ENCODE measurements at places on chromosomes 3 and 15.
A peak's percentile ranks its signal among the peaks of the same experiment; 100 is the strongest.

DNA sequence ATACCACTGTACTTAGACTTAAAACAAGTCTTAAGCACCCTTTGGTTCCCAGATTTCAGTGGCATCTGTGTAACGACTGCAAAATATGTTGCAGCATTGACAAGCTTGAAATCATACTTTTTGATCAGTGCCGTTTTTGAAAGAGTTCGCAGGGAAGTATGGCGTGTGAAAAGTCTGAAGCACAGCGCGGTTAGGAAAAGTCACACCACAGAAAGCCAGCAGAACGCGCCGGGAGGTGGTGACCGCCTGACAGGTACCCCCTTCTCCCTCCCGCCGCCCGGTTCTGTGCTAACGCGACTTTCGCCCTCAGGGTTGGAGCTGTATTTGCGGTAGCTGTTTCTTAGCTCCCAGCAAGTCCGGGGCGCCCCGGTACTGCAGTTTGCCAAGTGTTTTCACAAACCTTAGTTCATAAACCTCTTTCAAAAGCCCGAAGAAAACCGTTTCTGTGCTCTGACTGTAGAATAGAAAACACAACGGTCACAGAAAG lies 481 bp upstream of the CRYBG3 start:
- peak; percentile 79 for DNase-seq

DNA sequence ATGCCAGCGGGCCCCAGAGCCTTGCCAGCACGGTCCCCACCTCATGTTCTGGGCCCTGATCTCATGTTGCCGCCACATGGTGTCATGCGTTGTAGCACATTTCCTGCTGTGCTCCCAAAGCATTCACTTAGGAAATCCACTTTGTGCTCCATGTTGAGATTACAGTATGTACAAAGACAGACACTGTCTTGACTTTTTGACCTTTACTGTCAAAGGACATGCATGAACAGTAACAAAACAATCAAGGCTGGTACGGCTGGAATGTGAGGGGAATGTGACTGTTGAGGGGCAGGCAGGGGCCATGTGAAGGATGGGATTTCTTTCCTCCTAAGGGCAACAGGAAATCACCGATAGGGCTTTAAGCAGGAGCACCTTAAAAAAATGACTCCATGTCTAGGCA lies 53.3 kb upstream of the RPL32 start:
- peak; percentile 23 for DNase-seq

DNA sequence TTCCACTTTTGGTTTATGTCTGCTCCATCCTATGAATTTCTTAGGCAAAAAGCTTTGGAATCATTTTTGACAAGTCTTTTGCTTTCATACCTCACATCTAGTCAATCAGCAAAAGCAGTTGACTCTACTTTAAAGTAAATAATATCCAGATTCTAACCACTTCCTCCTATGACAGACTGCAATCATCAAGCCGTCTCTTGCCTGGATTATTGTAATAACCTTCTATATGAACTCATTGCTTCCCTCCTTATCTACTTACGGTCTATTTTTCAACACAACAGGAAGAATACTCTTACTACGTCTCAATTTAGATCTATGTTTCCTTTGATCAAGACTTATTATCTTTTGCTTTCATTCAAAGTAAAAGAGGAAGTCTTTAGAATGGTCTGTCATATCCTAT lies 20.7 kb downstream of the CLDN1 start:
- DNase-seq: no peak

DNA sequence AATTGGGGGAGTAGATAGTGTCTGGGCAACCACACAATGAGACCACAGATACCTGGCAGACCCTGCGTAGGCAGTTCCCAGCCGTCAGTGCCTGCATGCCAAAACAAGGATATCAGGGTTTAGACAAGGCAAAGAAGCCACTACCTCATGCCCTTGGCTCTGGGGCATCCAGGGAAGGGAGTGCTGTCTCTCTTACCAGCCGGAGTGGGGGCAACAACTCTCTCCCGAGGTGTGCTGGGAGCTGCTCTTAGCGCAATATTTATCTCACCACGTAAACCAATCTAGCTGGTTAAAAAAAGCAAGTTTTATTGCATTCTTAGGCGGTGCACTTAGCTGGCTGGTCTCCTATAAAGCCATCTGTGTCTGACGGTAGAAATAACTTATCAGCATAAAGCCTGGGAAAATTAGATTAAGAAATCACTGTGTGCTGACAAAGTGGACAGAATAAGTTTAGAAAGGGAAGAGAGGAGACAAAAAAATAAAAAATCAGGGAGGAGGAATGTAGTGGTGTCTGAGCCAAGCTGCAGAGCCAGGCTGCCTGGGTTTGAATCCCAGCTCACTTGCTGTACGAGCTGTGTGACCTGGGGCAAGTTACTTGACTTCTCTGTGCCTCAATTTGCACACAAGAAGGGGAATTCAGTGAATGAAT lies 273.2 kb downstream of the PDZRN3 start:
- no peak for DNase-seq

DNA sequence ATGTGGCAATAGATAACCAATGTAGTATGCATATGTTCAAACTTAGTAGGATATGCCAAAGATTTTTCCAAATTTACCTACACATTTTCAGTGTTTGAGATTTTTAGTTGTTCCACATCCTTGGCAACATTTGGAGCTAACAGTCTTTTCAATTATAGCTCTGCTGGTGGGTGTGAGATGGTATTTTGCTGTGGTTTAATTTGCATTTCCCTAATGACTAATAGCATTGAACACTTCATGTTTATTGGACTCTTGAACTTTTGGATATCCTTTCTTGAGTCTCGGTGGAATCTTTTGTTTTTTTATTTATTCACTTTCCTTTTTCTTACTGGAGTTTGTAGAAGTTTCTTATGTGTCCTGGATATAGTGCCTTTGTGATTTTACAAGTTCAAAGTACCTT lies 11.0 kb upstream of the ILDR1 start:
- no peak for DNase-seq

DNA sequence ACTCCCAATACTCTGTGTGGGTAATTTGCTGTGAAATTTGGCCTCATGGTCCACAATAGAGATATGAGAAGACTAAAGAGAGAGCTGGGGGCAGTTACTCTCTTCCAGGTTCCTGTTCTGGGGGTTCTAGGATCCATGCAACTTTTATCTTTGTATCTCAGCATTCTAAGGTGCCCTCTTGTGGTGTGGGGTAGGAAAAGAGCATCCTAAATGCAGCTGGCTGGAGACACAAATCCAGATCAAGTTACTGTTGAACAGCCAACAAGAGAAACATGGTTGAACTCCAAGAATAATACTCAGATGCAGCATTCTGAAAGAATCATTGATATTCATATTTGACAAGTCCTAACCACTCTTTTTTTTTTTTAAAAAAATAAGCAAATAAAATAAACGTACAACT lies 238.2 kb downstream of the GREM1 start:
- no peak for DNase-seq

- DNase-seq: peak; percentile 66
Measured at GRCh38 chr3:143775459-143775858, 72.8 kb downstream of the SLC9A9 start.

DNA sequence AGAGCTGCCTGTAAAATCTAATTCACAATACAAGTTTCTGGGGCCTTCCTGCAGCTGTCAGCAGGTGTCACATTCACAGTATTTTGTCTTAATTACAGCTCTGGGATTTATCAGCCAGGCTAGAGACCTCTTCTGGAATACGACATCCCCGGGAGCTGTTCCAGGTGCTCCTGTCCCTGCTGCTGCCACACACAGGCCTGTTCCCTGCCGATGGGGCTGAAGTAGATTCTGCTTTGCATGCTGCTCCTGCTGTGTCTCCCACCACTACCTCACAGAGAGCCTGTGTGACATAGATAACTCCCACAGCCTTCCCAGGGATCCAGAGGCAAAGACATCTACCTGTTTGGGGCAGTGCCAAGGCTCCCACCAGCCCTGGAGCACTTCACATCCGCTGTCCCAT lies 20.4 kb downstream of the COLQ start:
- no peak for DNase-seq

DNA sequence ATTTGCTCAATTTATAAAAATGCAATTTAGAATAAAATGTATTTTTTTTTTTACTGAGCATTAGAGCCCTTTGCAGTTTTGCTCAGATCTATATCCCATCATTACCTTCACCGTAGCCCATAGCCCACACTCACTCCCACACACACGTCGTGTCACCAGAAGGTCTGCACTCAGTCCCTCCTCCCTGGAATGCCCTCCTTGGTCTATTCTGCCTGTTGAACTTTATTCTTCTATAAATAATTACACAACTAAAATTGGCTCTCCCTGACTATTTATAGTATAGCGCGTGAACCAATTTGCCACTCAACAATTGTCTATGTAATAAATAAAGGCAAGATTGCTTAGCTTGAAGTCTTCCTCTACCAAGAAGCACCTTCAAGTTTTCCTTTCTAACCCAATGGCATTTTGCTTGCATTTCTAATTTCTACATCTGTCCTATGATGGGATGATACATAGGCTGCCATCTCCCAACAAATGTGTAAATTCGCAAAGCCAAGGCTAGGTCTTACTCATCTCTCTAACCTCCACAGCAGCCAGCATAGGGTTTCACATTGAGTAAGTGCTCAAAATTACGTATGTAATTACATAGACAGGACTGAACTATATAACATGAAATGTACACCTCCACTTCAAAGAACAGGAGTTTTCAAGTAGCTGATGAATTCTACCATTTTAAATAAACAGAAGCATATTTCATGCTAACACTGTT lies 172.0 kb upstream of the HES1 start:
- no peak for DNase-seq

DNA sequence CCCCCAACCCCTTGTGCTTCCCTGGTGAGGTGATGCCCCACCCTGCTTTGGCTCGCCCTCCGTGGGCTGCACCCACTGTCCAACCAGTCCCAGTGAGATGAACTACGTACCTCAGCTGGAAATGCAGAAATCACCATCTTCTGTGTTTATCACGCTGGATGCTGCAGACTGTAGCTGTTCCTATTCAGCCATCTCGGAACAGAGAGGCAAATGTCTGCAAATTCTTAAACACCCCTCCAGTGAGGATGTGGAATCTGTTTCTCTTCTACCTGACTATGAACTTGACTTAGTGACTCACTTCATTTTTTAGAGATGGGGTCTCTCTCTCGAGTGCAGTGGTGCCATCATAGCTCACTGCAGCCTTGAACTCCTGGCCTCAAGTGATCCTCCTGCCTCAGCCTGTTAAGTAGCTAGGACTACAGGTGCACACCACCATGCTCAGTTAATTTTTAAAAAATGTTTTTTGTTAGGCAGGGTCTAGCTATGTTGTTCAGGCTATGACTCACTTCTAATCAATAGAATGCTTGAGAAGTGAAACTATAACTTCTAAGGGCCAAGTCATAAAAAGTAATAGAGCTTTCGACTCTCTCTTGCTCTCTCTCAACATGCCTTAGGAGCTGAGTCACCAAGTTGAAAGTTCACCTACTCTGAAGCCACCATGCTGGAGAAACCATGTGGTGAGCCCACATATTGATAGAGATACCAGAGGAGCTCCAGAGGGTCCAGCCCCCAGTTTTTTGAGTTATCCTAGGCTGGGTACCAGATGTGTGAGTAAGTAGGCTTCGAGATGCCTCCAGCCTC lies 11.5 kb upstream of the PARP14 start:
- no peak for DNase-seq

DNA sequence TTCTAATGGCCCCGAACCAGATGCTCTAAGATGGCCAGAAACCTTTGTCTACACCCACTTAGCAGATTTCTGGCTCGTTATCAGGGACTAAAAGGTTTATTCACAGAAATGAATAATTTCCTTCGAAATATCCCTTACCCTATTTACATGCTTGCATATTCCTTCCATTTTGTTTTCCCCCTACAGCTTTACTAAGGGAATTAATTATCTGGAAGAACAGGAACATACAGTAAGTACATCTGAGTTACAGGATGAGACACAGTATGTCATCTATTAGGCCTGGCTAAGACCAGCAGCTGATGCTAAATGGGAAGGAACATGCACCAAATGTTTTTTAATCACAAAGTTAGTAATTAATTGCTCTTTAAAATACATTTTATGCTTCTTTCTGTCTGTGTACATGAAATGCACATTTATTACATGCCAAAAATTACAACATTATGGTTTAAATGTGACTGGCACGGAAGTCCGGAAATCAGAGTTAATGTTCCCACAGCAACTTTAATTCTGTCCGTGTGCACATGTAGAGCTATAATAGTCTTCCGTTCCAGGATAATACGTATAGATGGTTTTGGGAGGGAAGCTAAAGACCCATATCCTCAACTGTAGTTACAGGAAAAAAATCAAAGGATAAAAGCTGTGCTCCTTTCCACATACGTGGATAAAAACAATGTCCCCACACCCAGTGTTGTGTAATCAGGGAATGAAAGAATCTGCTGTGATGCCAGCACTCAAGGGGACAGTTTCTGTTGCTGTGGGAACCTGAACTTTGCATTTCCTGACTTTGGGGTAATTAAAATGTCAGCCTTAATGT lies 82.0 kb downstream of the TIGIT start:
- DNase-seq: no peak

- DNase-seq: peak; percentile 30
Measured at GRCh38 chr3:196968233-196969133, at the start of gene PIGZ. Gene PIGZ (minus strand): TSS chr3:196968833. CDS start chr3:196952031, 16,802 bp downstream.

- DNase-seq: no peak
Measured at GRCh38 chr3:99366663-99367429, 271.5 kb upstream of the COL8A1 start.

DNA sequence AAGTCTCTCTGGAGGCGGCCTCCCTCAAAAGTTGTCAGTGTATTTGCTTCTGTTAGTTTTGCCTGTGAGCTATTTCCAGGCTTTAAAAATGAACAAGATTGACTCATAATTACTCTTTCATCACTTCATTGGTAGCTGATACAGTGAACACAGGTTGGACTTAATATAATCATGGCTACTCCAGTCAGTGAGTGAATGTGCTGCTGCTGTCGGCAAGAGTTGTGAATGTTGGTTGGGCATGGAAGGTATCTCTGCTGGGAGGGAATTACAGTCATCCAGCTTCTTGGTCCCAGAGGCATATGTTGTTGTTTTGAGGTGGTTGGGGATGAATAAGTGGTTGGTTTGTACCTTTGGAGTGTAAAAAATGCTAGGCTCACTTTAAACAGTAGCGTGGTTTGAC lies 11.5 kb downstream of the TCF12 start:
- DNase-seq: no peak

GRCh38 chr3:23085261-23085660 lies 117.9 kb upstream of the UBE2E2 start:
- no peak for DNase-seq

- no peak for DNase-seq
Measured at GRCh38 chr3:39322936-39323335, 6.6 kb upstream of the CCR8 start.

DNA sequence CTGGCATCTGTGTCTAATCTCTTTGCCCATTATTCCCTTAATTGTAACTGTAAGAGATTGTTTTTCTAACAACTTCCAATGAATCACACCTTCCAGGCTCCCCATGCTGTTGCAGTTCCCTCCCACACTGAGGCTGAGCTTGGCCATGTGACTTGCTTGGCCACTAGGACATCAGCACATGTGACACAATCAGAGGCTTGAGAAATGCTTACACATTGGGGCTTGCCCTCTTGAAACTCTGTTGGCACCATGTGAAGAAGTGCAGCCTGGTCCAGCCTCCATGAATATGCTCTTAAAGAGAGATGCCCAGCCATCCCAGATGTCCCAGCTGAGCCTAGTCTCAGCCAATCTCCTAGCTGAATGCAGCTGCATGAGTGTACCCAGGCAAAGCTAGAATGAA lies 326.8 kb upstream of the SOX2 start:
- no peak for DNase-seq

- no peak for DNase-seq
Measured at GRCh38 chr15:44308415-44308814, 19.9 kb downstream of the GOLM2 start.
